ENCODE measurements at places on chromosomes 11 and 22.

DNA sequence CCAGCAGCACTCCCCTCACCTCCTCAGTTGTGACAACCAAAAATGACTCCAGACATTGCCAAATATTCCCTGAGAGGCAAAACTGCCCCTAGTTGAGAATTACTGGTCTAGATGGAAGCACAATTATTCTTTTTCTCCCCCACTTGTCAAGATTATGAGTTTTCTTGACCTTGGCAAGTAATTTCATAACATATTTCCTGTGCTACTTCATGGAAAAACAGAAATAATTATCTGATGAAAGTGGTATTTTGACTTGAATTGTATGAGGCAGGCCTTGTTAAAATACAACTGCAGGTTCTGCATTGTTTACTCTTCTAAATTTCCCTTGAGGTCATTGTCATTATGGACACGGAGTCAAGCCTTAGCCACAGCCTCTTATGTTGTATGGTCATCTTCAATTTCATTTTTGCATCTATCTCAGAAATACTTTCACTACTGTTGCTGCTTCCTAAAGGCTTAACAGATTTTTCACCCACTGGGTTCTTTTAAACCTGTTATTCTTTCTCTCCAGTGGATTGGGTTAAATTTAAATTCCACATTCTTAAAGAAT, 32.2 kb upstream of the LDLRAD3 start:
- DNase-seq: no peak

GRCh38 chr11:94831529-94831928, 63.4 kb downstream of the AMOTL1 start:
- no peak for DNase-seq

DNA sequence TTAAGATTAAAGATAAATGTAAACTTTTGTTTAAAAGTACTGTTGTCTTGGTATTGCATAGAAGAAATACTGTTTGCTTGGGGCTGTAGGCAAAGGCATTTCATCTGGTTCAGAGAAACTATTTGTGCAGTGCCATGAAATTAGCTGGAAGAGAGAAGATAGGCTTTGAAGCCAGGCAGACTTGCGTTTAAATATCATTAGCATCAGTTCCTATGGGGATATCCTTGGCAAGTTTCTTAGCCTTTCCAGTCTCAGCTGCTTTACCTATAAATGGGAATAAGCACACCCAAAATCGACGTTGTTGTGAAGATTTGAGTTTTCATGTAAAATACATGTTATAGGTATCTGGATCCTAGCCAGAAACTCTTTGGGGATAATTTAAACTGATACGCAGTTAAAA, 133.9 kb downstream of the FBXO7 start:
- no peak for DNase-seq

GRCh38 chr11:6636480-6636879, 17.3 kb upstream of the TPP1 start:
- no peak for DNase-seq

- no peak for DNase-seq
Measured at GRCh38 chr11:67317888-67318555, 14.7 kb downstream of the SSH3 start.

- DNase-seq: no peak
Measured at GRCh38 chr11:118703563-118704106, 24.2 kb upstream of the TREH start.

GRCh38 chr11:100863080-100863581, 176.0 kb downstream of the ARHGAP42 start:
- DNase-seq: peak; percentile 82

DNA sequence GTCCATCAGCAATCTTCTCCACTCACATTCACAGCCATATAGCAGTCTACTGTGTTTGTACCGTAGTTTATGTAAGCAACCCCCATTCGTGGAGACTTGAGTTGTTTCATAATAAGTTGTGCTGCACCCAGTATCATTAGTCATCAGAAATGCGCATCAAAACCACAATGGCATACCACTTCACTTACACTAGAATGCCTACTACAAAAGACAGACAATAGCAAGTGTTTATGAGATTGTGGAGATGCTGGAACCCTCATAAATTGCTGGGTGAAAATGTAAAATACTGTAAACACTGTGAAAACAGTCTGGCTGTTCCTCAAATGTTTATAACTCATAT, 133.3 kb downstream of the ATXN10 start:
- peak; percentile 99 for DNase-seq

- no peak for DNase-seq
Measured at GRCh38 chr11:133601641-133602040, 69.3 kb upstream of the OPCML start.

DNA sequence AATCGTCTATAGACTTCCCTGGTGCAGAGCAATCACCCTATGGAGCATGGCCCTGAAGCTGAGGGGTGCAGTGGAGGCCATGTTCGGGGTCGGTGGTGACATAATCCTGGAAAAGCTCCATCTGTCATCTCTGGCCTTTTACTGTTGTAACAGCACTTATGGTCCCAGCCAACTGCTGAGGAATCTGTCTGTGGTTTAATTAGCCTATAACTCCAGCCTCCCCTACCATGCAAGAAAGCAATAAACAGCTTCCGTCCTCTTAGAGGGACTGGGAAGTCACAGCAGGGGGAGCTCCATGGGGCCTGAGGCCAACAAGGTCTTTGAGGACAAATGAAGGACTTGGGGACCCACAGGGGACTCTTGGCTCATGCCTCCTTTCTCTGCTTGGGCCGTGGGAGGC, 159.1 kb upstream of the NECTIN1 start:
- DNase-seq: peak; percentile 5

GRCh38 chr11:80186692-80187091, 745.9 kb upstream of the TENM4 start:
- no peak for DNase-seq

DNA sequence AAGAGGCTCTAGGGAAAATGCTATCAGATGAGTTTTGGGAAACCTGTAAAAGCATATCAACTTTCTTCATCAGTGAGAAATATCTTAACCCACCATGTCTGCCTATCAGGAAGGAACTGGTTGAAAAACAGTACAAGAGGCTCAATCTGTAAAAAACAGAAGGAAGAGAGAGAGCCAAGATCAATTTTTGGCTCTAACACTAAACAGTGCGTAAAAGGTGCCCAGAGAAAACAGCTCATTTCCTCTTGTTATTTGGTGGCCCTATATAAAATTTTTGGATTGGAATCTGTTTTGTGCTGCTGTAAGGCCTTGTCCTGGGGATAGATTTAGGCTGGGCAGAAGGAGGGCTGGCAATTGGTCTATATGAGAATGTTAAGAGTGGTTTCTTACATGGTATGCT, 12.1 kb downstream of the MS4A2 start:
- no peak for DNase-seq

GRCh38 chr11:46537537-46538295, 56.1 kb downstream of the AMBRA1 start:
- DNase-seq: peak; percentile 79

DNA sequence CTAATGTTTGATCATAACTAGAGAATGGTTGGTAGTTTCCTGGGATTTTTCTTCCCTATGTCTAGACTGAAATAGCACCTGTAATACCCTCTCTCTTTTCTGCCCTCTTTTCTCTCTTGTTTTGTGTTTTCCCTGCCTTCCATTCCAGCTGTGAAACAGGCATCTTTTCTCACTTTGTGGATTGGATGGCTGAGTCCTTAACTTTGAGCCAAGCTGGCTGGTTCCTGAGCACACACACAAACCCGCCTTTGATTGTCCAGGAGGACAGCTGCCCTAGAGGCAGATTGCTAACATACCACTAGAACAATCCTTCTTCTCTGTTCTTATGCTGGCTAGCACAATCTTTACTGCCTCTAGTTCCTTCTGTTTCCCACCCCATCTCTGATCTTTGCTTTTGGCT, 17.7 kb downstream of the CTNND1 start:
- peak; percentile 82 for DNase-seq

GRCh38 chr11:112925516-112926310, 35.5 kb upstream of the NCAM1 start:
- no peak for DNase-seq

DNA sequence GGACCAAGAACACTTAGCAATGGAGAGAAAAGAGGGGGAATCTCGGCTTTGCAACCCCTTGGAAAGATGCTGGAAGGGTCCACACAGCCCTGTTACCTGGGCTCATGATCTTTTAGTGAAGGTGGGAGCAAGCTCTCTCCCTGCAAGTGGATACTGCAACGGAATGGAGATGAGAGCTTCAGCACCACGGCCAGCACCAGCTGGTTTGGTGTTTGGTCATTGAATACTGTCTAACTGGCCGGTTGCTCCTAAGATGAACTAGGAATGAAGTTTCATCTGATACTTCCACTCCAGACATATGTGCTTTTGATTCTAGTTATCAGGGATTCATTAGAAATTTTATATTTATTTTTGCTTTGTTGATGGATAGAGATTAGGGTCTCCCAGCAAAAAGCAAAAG, 16.3 kb downstream of the HTR3A start:
- peak; percentile 43 for DNase-seq

GRCh38 chr11:4539603-4540219, 5.3 kb upstream of the OR52M1 start:
- DNase-seq: peak; percentile 47

DNA sequence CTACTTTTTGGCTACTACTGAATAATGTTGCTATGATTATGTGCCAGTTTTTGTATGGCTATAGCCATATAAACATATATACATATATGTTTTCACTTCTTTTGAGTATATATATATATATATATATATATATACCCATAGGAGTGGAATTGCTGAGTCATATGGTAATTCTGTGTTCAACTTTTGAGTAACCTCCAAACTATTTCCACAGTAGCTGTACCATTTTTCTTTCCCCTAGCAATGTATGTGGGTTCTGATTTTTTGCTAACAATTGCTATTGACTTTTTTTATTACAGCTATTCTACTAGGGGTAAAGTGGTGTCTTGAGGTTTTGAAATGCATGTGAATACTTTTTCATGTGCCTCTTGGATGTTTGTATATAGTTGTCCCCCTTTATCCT, 30.4 kb downstream of the CBL start:
- DNase-seq: peak; percentile 50

DNA sequence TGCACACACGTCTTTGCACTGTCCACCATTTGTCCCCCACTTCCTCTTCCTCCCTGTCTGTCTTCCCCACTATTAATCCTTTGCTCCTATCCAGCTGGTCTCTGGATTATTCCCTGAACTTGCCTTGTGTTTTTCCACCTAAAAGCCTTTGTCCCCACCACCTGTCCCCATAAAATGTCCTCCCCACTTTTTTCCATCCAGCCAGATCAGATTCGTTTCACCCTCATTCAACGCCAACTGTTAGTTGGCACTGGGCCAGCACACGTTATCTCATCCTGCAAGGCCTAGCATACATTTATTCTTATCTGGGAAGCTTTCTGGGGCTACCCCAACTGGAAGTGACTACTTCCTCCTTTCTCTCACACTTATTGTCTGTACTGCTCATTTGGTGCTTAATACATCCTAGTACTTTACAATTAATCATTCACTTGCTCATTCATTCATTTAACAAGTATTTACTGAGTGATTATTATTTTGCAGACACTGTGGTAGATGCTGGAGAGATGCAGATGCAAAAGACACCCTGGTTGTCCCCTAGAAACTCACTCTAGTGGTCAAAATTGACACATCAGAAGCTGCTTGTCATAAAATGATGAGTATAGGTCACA, 96.2 kb downstream of the RASSF10 start:
- DNase-seq: no peak

- no peak for DNase-seq
Measured at GRCh38 chr22:47121791-47122190, 359.3 kb downstream of the TBC1D22A start.

GRCh38 chr11:130208241-130209127, 48.9 kb downstream of the ST14 start:
- no peak for DNase-seq

DNA sequence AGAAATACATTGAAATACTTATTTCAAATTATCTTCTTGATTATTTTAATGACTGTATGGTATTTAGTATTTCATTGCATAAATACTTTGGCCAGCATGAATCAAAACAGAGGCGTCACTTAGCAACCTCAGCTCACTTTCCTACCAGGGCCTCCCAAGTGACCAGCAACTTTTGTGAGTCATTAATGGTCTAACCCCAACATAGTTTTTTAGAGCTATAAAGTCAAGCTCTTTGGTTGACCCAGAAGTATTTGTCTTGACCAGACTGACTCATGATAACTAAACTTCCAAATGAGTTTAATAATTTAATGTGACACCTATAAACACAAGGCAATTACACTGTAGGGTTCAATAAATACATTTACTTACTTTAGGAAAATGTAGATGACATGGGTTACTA, 27.9 kb upstream of the RBMXL2 start:
- peak; percentile 69 for DNase-seq

- DNase-seq: no peak
Measured at GRCh38 chr22:32776802-32777201, 24.7 kb upstream of the TIMP3 start.

DNA sequence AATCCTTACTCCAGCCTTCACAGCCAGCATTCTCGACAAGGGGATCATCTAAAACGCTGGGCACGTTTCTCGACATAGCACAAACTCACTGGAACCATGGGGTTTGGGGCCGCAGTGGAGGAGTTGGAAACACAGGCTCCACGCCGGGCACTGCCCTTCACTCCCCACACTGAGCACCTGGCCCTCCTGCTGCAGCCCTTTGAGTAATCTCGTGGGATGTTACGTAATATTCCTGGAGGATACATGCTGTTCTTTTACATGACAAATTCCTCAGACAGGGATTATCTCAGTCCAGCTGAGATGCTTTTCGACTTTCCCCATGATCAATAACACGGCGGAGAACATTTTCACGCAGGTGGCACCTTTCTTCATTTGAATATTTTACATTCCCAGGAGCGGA, 408.0 kb downstream of the SHANK2 start:
- DNase-seq: no peak

GRCh38 chr11:65516135-65516968, 8.5 kb upstream of the SCYL1 start:
- DNase-seq: no peak

DNA sequence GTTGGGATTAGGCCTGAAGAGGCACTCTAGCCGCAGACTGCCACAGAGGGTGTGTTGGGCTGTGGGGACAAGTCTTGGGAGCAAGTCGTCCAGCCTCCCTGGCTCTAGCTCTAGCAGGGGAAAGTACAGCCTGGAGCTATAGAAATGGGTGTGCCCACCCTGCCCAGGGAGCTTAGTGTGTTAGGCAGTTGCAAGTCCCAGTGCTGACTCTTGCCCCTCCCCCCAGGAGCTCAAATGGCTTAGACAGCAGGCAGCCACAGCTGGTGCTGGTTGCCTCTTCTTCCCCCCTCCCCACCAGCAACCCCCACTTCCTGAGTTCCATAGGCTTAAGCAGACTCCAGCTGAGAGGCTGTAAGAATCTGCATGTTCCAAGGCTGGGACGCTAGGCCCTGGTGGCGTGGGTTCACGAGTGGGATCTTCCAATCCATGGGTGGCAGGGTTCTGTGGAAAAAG, 61.2 kb downstream of the GUCY1A2 start:
- no peak for DNase-seq

DNA sequence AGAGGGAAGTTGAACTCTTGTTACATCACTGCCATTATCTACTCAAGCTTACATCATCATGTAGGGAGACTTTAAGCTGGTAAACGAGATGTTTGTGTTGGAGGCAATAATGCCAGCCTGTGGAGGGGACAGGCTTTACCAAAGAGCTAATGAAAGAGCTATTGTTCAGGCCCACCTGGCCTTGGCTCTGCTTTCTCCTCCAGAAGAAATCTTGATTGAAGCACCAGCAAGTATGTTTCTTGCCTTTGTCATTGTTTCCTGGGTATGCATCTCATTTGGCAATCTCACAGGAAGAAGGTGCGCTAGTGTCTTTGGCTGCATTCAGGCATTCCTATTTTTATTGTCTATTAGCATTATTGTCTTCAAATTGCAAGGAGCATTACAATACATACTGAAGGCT, 16.7 kb upstream of the CARD18 start:
- DNase-seq: no peak

- no peak for DNase-seq
Measured at GRCh38 chr11:134072844-134073243, 4.0 kb downstream of the JAM3 start.

GRCh38 chr11:106077609-106078455, at the start of gene AASDHPPT:
Gene AASDHPPT (plus strand): TSS chr11:106077662. CDS start chr11:106077711, 49 bp downstream.
- DNase-seq: peak; percentile 42

Measured in EH (cell line).